ENCODE measurements at places on chromosomes 16 and 17. TPM values are rescaled to one million over a fixed set of nuclear protein-coding genes. Genes with fewer than 3 reads are reported as not detected.

Gene CPNE2
- 10.6 TPM for total RNA-seq

DNA sequence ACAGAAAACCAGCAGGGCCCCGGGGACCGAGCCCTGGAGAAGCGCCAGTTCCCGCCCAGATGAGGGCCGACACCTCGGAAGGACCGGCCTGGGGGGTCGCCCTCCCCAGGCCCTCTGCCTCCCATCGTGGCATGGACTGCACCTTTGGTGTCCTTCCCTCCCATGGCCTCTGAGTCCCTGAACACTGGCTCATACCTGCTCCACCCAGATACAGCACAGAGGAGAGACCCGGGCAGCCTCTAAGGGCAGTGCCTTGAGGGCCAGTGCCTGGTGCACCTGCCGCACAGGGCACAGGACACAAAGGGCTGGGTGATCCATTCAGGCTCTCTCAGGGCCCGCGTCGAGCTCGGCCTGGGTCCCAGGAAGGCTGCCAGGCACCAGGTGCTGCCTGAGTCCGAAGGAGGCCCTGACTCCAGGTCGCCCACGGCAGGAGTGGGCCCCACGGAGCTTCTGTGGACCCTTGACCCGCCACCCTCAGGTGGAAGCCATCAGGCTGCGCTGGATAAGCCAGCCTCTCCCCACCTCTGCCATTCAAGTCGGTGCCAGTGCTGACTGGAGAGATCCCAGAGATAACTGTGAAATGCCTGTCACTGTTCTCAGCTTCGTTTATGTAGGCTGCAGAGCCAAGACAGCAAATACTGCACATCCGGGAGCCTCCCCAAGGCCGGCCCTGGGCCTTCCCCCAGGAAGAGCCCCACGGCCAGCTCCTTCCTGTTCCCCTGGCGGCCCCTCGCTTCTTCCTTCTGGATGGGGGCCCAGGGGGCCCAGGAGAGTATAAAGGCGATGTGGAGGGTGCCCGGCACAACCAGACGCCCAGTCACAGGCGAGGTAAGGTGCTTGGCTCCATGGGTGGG, at the start of gene ZG16B:
TSS of gene ZG16B (plus strand) at position 803 of the 854 bp plus-strand sequence. CDS start 139 bp downstream, outside the sequence.
- DNase-seq, result peak; percentile 51

GRCh38 chr17:43026595-43026994, 1.6 kb downstream of the RND2 start:
- no peak for DNase-seq

DNA sequence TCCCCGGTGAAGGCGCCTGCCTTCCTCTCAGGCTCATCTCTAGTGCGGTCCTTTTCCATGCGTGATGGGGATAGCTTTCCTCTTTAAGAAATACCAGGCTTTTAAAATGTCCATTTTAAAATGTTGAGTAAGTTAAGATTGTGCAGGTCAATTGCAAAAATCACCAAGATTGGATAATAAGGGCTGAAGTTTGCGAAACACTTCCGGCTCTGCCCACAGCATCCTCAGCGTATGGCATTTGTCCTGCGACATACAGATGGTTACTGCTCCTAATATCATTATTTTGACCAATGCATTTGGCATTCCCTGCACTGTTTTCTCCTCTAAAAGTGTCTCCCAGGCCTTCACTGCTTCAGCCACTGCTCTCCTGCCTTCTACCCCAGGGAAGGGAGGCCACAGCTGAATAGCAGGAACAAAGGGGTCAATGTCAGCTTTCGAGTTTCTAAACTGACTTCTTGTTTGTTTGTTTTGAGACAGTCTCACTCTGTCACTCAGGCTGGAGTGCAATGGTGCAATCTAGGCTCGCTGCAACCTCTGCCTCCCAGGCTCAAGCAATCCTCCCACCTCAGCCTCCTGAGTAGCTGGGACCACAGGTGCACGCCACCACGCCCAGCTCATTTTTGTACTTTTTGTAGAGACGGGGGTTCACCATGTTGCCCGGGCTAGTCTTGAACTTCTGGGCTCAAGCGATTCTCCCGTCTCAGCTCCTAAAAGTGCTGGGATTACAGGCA, 91.9 kb downstream of the CRISPLD2 start:
- DNase-seq, result no peak

GRCh38 chr17:57422574-57423164, 166.3 kb downstream of the MSI2 start:
- no peak for DNase-seq

DNA sequence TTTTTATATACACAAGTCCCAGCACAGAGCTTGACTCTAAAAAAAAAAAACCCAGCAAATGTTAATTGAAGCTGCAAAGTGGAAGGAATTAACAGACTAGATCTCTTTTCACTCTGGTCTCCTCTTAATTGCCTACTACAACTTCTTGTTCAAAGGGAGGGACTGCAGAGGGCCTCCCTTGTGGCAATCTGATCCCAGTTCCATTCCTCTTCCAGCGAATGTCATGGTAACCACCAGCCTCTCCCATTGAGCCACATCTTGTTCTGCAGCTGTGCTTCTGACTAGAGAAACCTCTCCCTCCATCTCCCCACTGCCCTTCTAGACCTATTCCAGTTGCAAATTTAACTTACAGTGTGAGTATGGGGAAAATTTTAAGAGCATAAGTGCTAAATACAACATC, 5.9 kb downstream of the SUPT6H start:
- no peak for DNase-seq

- no peak for DNase-seq
Observed at GRCh38 chr16:72537664-72538063, 365.7 kb upstream of the PMFBP1 start.

GRCh38 chr16:931626-932500, 38.9 kb downstream of the LMF1 start:
- DNase-seq, result no peak

- DNase-seq, result no peak
Observed at GRCh38 chr16:2121853-2122252, 13.8 kb downstream of the PKD1 start.

DNA sequence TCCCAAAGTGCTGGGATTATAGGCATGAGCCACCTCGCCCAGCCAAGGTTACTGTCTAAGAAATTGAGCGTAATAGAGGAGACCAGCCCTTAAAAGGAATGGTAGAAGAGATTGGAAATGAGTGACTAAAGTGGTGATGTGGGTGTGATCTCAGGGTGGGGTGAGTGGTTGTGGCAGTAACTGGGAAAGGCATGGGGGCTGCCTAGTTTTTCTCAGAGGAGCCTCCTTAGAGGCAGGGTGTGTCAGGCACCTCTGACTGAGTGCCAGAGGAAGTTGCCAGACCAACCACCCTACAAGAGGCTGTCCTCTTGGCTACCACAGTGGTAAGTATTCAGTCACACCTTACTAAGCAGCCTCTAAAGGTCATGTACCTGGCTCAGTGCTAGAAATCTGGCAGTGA, 8.9 kb downstream of the DUS2 start:
- no peak for DNase-seq

Measured in HepG2 (cell line).